ENCODE measurements at places on chromosomes 6 and 20.
A peak's percentile ranks its signal among the peaks of the same experiment; 100 is the strongest.

DNA sequence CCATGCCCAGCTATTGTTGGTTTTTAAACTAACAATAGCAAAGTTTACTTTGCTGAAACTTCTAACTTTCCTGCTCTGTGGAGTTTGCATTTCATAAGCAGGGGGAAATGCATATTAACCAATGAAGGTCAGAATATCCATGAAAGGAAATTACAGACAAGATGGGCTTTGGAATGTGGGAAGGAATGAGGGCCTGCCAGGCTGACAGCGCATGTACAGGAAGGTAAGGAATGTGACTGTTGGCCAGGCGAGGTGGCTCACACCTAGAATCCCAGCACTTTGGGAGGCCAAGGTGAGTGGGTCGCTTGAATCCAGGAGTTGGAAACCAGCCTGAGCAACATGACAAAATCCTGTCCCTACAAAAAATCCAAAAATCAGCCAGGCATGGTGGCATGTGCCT lies 49.6 kb downstream of the CDK5RAP1 start:
- no peak for DNase-seq

GRCh38 chr6:137089305-137089704 lies 44.5 kb upstream of the IL20RA start:
- DNase-seq = no peak

GRCh38 chr20:29497261-29497671 lies 1760.2 kb upstream of the DEFB115 start:
- DNase-seq = peak; percentile 25

DNA sequence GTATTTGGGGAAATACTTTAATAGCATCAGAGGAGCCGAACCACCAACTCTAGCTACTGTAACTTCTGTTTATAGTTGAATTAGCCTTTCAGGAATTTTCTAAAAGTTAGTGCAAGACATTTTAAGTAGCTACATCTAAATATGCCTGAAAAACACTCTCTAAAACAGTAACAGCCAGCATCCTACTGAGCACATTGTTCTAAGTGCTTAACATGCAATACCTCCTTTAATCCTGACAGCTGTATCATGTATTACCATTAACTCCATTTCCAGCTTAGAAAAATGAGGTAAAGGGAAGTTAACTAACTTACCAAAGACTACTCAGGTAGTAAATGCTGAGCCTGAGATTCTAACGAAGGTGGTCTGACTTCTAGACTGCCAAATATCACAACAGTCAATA lies 120.7 kb downstream of the DST start:
- DNase-seq = no peak

- no peak for DNase-seq
These were observed 614.0 kb upstream of the EYS start for GRCh38 chr6:66321017-66321416.

Data from HuH-7.5 (cell line).